A549 treated with Hydrocortisone at 1 μM for 4 hours (cell line): ENCODE measurements at places on chromosomes 7 and 10. TPM values are rescaled to one million over a fixed set of nuclear protein-coding genes. Genes with fewer than 3 reads are reported as not detected.

ZNF789 gene
- total RNA-seq: 6.1 to 9.6 TPM (median 7.3 TPM) in 5 replicates

TAS2R5 gene
- total RNA-seq: 0.31 to 0.63 TPM (median 0.40 TPM) in 5 replicates

ENTPD1 gene
- 0.03 to 0.37 TPM in 2 of 5 replicates, not detected in the others for total RNA-seq

P4HA1 gene
- total RNA-seq: 18.2 to 32.1 TPM (median 22.0 TPM) in 5 replicates

PPP1R3A gene
- total RNA-seq: not detected in 5 replicates

IFT22 gene
- total RNA-seq: 49.9 to 54.4 TPM (median 52.5 TPM) in 5 replicates

LLCFC1 gene
- total RNA-seq: not detected in 5 replicates

CLEC5A gene
- not detected in 5 replicates for total RNA-seq

MYL10 gene
- total RNA-seq: not detected in 5 replicates

DDC gene
- 0.54 to 1.3 TPM (median 0.85 TPM) in 5 replicates for total RNA-seq

EBLN1 gene
- not detected in 5 replicates for total RNA-seq

DUS4L gene
- 8.3 to 11.3 TPM (median 11.1 TPM) in 5 replicates for total RNA-seq

SLC26A5 gene
- total RNA-seq: not detected in 5 replicates

CAMK1D gene
- 6.3 to 8.1 TPM (median 7.7 TPM) in 5 replicates for total RNA-seq

VPS37D gene
- total RNA-seq: 3.1 to 5.7 TPM (median 4.8 TPM) in 5 replicates

BMS1 gene
- total RNA-seq: 21.3 to 31.1 TPM (median 21.5 TPM) in 5 replicates

LIPA gene
- 39.9 to 61.8 TPM (median 48.2 TPM) in 5 replicates for total RNA-seq

ZNF775 gene
- total RNA-seq: 4.7 to 7.8 TPM (median 6.1 TPM) in 5 replicates

STOX1 gene
- 0.53 to 0.82 TPM (median 0.70 TPM) in 5 replicates for total RNA-seq

NPFFR1 gene
- total RNA-seq: not detected in 5 replicates

RNF32 gene
- 1.2 to 2.2 TPM (median 1.3 TPM) in 5 replicates for total RNA-seq

C7orf57 gene
- total RNA-seq: 0.12 to 0.31 TPM (median 0.26 TPM) in 5 replicates

CDC14C gene
- not detected in 5 replicates for total RNA-seq

CRHR2 gene
- 0.02 to 0.06 TPM (median 0.05 TPM) in 3 of 5 replicates, not detected in the others for total RNA-seq

ZSCAN25 gene
- total RNA-seq: 8.2 to 10.5 TPM (median 10.0 TPM) in 5 replicates
